Hair follicular keratinocyte (primary cell): ENCODE measurements at places on chromosomes 5 and 9. TPM values are rescaled to one million over a fixed set of nuclear protein-coding genes. Genes with fewer than 3 reads are reported as not detected.

The CAMLG gene
- total RNA-seq: 21.8 and 31.6 TPM in 2 replicates

The CD180 gene
- total RNA-seq: not detected in 2 replicates

The ZNF367 gene
- total RNA-seq: 2.1 and 5.9 TPM in 2 replicates

The FGD3 gene
- total RNA-seq: 0.04 and 0.16 TPM in 2 replicates

The ZNF354C gene
- 2.9 and 3.0 TPM in 2 replicates for total RNA-seq
